Stimulated activated CD8-positive, alpha-beta memory T cell treated with anti-CD3 and anti-CD28 coated beads, Interleukin-7, amount 100 ng/mL, for 4 hours (primary cell): ENCODE measurements at places on chromosomes 6 and 20.

DNA sequence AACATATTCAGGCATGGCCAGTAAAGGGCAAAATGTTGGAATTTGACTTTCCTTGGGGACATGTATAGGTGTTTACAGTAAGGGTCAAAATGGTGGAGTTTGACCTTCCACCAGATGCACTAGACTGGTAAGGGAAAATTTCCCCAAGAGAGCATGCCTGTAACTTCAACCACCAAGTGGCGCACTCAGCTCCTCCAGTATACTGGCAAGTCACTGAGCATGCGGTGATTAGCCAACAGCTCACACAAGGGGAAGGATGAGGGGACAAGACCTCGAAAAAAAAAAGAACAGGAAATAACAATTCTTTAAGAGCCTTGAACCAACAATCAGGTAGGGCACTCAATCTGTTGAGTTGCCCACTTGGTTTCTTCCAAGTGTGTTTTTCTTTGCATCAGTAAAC is 140.9 kb downstream of the EYS start:
- no peak for DNase-seq

DNA sequence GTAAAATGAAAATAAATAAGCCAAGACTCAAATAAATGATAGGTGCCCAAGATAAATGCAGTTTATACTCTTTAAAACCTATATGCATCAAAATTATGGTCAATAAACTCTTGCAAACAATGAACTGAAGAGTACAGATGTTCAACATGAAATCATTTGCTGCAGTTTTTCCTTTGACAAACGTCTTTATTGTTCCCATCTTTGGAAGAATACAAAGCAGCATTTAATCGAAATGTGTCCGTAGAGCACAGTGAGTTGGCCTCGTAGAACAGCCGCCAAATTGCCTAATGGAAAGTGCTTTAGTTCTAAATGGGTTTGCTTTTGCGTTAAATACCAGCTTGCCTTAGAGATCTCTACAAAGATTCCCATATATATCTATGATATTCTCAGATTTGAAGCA is 447.4 kb downstream of the PKHD1 start:
- no peak for DNase-seq

DNA sequence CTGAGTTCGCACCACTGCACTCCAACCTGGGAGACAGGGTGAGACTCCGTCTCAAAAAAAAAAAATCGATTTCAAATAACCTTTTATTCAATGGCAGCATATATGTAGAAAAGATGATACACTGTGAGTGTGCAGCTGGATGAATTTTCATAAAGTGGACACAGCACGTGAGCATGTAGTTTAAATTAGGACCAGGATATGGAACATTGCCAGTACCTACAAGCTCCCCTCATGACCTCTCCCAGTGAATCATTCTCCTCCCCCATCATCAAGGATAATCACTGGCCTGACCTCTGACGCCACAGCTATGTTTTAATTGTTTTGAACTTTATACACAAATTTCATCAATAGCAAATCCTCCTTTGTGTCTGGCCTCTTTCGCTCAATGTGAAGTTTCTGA is 53.8 kb upstream of the HDAC2 start:
- DNase-seq, result no peak

DNA sequence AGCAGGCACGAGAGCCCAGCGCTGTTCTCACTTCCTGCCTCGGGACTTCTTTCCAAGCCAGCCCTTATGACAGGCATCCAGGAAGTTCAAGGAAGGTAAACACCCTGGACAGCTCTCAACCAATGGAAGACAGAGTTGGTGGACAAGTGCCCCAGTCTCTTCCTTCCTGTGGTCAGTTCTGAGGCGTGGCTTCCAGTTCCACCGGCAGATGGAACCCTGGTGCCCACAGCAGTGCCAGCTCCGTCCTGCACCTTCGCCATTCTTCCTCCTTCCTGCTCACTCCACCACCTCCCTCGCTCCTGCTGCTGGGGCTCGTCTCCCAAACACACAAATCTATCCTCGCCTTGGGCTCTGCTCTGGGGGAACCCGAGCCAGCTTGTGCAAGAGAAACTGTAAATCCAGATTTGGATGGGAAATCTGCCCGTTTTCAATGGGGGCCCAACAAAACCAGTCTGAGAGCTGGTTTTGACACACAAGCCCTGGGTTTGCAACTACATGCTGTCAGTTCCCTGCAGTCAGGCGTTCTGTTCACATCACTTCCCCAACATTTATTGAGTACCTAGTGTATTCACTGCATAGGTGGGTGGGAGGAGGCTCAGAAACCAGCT is 162.7 kb downstream of the GRM4 start:
- no peak for DNase-seq

GRCh38 chr6:4258733-4259132 is 123.4 kb upstream of the ECI2 start:
- DNase-seq, result no peak

- no peak for DNase-seq
Observed at GRCh38 chr6:168518867-168519266, 77.9 kb downstream of the SMOC2 start.

DNA sequence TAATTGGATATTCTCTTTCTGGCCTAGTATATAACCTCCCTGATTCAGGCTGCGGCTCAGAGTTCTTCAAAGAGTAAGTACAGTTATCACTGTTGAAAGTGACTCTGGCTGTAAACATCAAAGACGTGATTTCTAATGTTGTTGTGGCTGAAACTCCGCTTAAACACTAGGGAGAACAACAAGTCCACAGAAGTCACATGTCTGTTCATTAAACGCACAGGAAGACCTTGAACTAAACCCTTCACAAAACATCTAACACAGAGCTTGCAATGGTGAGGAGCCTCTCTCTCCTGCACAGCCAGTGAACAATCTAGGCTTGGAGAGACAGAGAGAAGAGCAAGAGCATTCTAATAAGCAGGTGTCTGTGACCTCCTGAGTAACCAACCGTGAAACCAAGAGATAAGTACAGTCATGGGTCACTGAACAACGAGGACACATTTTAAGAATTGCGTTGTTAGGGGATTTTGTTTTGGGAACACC is 249.3 kb downstream of the PRKN start:
- DNase-seq, result no peak

- DNase-seq, result no peak
Observed at GRCh38 chr6:149939909-149940671, 1.7 kb upstream of the ULBP2 start.

GRCh38 chr20:20363799-20364592 is 3.9 kb upstream of the INSM1 start:
- DNase-seq, result no peak

DNA sequence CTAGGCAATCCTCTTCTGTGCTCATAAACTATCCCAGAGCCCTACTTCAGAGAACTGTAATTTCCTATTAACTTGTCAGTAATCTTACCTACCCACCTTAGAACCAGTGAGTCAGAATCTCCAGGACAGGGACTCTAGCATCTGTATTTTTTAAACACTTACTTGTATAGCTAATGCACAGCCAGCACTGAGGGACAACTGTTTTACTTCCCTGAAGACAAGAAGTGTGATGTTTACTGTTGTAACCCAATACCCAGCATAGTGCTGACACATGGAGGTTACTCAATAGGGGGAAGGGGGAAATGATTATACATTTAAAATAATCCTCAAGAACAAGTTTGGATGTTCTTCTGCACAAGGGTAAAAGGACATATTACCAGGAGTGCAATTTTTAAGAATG is 130.8 kb downstream of the BTBD9 start:
- DNase-seq, result no peak

DNA sequence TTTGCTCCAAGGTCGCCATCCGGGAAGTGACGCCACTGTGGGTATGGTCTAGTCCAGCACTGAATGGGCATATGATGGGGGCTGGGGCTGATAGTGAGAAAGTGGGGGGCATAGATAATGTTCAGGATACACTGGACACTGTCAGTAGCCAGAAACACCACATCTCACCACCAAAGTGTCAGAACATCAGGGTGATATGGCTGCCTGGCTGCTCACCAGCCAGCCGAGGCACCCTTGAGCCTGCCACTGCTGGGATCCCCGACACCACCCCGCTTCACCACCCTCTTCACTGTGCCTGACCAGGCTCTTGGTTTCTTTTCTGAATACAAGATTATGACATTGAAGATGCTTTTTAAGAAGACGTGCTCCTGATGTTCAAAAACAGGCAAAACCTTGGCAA is 46.9 kb downstream of the SIRPA start:
- DNase-seq, result no peak

- peak; percentile 21 for DNase-seq
Observed at GRCh38 chr6:33091957-33092356, 16.2 kb downstream of the HLA-DPB1 start.

- DNase-seq, result no peak
Observed at GRCh38 chr6:40506954-40507353, 80.2 kb downstream of the LRFN2 start.

- DNase-seq, result no peak
Observed at GRCh38 chr20:4014031-4014474, 1.3 kb downstream of the RNF24 start.

- DNase-seq, result no peak
Observed at GRCh38 chr6:168960551-168961263, 292.9 kb downstream of the THBS2 start.

- peak; percentile 33 for DNase-seq
Observed at GRCh38 chr20:38859070-38859690, 53.7 kb downstream of the PPP1R16B start.

GRCh38 chr6:50390416-50390815 is 322.9 kb upstream of the TFAP2D start:
- no peak for DNase-seq

DNA sequence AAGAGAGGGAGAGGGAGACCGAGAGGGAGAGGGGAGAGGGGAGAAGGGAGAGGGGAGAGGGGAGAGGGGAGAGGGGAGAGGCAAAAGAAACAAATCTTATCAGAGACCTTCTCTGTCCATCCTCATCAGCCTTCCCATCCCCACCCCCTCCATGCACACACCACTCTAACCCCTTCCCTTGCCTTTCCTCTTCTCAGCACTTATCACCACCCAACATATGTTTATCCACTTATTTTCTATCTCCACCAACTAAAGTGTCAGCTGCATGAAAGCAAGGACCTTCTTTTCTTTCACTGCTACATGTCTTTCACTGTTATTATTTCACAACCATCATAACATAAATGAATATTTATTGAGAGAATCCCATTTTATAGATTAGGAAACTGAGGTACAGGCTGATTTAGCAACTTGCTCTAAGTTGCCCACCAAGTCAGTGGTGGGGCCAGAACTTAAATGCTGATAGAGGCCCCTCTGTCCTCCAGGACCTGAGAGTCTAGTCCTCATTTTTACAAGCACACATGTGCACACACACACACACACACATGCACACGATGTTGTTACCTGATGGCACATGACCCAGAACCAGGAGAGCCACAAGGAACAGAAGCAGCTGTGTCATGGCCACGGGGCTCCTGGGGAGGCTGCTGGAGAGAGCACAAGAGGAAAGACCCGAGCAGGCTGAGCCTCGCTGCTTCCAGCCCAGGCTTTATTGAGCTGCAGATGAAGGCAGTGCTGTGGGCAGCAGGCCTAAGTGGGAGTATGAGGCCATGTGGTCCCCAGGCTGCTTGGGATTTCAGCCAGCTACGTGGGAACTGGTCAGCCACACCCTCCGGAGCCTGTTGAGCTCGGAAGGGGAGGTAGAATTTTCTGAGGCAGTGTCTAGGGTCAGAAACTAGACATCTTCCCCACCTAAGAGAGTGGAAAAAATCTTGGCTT is 2.3 kb downstream of the DEFB124 start:
- no peak for DNase-seq

- DNase-seq, result no peak
Observed at GRCh38 chr20:24771542-24772061, 177.5 kb upstream of the CST7 start.

DNA sequence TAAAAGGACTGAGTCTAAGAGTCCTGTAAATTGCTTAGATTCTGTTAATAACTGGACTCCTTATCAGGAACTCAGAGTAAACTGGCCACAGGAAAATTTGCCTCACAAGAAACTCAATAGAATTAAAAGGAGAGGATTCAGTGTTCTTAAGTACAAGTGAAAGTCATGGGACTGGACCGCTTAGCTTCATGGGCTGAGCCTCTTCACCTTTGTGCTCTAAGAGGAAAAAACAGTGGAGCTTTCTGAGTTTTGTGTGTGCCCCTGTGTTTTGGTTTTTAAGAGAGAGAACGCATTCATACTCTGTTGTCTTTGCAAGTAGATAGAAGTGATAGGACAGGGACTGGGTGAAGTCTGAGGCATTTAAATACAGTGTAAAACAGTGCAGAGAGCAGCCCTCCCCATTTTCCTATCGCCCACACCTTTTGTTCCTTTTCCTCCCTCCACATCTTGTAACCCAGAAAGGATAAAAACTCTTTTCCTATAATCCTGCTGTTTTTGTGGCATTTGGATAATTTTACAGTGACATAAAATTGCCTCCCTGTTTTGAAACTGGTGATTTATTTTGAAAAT is 49.6 kb downstream of the FOXO3 start:
- DNase-seq, result no peak

GRCh38 chr6:12537389-12537788 is 179.2 kb upstream of the PHACTR1 start:
- no peak for DNase-seq

DNA sequence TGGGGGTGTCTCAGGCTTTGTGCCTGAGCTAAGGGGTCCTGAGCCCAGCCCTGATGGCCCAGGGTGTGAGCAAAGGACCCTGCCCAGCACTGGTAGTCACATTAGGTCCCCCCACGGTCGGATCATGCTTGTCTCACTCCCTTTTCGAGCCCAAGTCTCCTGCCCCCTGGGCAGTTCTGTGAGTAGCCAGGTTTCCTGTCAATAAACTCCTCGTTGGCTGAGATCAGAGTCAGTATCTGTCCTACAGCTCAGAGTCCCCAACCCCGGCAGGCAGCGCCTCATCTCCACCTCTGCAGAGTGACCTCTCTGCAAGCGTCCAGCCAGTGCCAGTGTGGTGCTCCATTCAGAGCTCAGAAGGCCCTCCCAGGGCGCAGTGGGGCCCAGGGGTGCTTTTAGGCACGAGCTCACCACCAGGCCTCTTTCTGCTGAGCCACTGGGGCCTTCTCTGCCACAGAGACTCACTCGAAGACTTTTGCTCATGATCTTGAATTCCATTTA is 93.7 kb upstream of the PMEPA1 start:
- DNase-seq, result no peak

DNA sequence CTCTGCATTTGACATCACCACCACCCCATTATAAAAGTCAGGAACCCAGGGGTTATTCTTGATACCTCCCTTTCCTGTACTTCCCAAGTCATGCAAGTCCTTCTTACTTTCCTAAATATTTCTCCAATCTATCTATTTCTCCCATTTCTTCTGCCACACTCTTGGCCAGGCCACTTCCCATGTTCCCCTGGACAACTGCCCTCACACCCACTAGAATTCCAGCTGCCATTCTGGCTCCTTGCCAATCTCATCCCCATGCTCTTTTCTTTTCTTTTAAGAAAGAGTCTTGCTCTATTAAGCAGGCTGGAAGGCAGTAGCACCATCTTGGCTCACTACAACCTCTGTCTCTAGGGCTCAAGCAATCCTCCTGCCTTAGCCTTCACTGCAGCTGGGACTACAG is 15.2 kb downstream of the DEFB132 start:
- no peak for DNase-seq
